ENCODE measurements at places on chromosomes 7 and 10.

- no peak for DNase-seq
Observed at GRCh38 chr7:109582211-109582610, 1012.5 kb downstream of the DNAJB9 start.

GRCh38 chr7:47988496-47989386, 9.3 kb upstream of the HUS1 start:
- no peak for DNase-seq

DNA sequence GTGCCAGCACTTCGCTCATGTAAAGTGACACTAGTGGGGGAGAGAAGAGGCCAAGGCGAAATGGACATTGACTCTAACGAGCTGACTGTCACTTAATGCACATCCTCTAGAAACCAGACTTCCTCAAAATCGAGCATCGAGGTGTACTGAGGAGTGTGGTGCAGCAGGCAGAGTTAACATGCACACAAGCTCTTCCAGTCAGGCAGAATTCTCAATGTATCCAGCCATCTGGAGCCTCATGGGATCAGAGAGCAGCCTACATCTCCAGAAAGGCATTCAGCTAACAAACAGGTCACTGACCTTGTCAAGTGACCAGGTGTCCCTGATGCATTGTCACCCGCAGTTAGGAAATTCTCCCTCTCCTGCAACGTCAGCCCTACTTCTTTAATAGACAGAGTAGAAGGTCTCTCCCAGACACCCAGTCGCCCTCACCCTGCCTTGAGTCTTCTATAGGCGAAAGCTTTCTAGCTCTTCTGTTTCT, 259.8 kb upstream of the AOAH start:
- DNase-seq, result no peak

DNA sequence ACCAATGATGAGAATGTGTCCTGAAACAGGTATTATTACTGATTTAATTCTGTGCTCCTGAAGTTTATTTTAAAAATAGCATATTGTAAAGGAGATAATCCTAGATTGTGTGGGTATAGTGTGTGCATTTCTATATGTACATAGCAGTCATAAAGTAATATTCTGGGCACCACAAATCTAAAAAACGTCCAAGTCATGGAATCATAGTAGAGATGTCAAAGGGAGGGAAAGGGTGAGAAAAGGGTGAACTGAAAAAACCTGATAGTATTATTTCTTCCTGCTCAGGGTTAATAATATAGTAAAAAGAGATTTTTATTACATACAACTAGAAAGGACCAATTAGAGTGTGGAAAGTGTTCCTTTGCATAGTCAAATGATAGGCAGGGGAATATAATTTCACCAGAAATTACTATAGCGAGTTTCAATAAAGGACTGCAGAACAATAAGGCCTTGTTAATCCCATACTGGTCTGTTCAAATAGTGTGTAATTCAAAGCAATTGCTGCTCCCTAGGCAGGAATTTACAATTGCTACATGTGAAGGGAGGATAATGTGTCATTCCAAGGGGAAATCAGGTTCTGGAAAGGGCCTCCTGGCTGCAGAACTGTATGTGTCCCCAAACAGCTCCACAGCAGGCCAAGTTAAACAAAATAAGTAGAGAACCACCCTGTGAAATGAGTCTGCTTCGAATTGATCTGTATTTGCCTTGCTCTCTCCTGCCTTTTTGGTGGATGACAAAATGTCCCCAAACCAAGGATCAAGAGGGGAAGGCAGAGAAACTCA, 42.5 kb upstream of the KMT2E start:
- DNase-seq, result no peak

DNA sequence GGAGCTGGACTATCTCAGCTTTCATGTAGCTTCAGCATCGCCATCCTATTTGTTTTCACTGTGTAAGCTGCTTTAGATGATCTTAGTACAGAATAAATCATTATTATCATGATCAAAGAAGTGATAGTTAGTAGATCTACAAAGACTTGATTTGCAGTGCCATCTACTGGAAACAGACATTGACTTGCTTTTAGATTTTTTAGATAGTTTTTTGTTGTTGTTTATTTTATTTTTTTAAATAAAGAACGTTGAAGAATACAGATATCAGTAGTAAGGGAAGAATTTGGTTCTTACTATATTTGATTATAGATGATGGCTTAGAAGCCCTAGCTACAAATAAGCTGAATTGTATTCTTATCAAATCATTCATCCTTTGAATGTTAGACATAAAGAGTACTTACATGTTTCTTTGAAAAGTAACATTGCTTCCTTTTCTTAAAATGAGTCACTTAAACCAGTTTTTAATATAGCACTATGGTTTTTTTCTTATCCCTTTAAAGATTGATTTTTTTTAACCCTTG, 6.3 kb upstream of the SFMBT2 start:
- no peak for DNase-seq

DNA sequence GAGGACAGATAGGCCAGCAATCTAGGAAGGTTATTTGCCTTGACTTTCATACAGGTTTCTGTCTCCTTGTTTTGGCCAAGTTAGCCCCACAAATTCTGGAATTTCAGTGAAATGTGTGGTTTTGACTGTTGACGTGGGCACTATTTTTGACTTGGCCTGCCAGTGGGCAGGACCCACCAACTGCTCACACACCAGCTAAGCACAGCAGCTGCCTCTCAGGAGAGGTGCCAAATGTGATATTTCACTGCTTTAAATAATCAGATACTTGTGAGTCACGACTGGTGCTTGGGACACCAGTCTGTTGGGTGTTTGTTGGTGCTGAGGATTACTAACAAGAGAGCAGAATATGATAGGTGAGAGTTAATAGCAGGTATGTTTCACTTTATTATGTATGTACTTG, 409.7 kb upstream of the MTPN start:
- DNase-seq, result no peak

GRCh38 chr10:34161777-34162370, 653.2 kb downstream of the PARD3 start:
- DNase-seq, result no peak

DNA sequence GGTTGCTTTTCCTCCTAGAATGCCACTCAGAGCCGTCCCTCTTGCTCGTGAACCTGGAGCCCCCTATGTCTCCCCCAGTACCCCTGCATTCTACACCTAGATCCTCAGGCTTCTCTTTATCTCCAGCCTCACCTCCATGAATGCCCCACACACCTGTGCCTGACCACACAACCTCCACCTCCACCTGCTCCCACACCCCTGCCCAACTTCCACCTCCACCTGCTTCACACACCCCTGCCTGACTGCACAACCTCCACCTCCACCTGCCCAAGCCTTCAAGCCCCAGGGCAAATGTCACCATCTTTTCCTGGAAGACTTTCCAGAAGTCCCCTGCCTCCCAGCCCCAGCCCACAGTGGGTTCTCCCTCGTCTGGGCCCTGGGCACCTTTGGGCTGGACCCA, 6.9 kb upstream of the LFNG start:
- DNase-seq, result no peak

DNA sequence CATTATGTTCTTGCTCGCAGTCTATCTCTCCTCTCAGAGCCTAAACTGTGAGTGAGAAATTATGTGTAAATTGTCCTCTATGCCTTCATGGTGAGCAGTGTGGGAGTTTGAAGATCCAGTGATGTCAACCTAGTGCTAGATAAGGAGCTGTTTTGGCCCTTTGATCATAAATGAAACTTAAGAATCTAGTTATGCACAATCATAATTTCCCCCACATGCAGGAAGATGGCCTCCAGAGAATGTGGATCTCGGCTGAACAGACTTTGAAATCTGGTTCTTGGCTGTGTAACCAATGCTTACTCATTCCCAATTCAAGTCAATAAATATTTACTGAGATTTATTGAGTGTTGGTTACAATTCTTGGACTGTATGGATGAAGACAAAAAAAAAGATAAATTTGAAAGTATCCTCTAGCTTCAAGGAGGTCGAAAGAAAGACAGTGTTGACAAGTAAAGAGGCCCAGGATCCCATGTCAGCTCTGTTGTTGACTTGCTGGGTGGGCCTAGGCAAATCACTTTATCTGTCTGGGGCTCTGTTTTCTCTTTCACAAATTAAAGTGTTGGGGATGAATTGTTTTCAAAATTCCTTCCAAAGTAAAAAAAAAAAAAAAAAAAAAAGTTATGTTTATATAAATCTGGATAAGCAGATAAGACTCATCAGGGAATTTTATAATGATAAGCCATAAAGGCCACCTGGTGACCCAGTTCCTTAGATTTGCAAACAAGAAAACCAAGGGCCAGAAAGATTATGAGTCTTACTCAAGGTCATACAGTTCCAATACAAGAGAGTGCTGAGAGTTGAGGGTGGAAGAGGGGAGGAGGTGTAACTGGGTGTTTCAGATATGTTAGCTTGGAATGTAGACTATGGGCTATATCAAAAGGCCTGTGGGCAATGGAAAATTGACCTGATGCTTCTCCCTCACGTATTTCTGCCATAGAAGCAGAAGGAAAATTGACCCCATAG, 969.9 kb downstream of the KCNMA1 start:
- DNase-seq, result no peak

- DNase-seq, result peak; percentile 94
Observed at GRCh38 chr7:77536413-77537135, 521 bp upstream of the PTPN12 start.

- no peak for DNase-seq
Observed at GRCh38 chr10:25061711-25062449, 45.5 kb downstream of the THNSL1 start.

- no peak for DNase-seq
Observed at GRCh38 chr10:110679486-110680272, 35.5 kb downstream of the RBM20 start.

DNA sequence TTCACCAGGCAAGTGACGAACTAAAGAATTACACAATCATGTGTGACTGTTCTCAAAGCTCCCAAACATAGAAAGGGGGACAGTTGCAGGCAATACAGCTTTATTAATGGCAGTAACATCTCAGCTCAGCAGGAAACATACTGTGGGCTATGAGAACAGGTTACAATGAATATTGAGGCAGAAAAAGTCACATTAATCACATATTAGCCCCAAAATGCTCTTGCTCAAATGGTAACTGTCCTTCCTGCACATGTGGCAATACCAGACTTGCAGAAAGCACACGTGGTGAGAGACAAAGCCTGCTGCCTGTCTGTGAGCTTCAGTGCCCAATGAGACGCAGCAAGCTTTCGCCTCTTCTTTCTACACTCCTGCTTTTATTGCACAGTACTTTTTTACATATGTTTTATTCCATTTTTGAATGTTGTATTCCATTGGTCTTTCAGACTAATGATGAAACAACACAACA, 104.9 kb upstream of the ACBD5 start:
- no peak for DNase-seq

GRCh38 chr7:27906385-27907091, 166.6 kb downstream of the TAX1BP1 start:
- no peak for DNase-seq

DNA sequence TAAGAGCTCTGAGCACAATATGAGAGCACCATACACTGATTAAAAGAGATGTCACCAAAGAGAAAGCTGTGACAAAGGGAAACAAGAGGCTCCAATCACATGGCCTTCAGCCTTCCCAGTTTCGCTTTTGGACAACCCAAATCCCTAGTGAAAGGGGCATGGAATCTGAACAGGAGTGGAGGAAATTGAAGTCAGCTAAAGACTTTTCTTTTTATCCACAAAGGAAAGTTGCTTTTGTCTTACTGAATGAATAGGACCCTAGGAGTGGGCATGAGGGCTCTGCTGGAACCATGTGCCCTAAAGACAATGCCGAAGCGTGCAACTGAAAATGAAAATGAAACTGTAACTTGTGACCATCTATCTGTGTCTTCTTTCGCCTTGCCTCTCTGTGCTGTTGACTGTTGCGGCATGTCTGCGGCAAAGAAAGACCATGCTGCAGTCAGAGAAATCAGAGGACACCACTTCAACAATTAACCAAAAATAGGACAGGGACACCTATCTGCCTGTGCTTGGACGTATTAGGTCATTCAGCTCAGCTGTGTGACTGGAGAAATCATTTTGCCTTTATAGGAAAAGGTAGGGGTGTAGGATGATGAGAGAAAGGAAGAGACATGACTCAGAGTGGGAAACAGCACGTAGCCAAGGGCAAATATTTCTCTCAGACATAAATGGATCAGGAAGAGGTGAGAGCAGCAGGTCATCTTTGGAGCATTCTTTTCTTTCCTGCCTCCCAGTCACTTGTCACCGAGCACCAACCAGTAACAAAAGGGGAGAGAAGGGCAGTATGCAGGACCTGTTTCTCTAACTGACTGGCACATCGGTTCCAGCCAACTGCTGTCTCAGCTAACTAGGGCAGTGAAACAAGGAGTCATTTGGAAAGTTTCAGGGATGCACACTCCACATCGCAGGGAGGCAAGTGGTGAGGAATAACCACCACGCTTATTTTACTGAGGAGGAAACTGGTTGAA, 12.3 kb downstream of the CAV2 start:
- DNase-seq, result no peak

DNA sequence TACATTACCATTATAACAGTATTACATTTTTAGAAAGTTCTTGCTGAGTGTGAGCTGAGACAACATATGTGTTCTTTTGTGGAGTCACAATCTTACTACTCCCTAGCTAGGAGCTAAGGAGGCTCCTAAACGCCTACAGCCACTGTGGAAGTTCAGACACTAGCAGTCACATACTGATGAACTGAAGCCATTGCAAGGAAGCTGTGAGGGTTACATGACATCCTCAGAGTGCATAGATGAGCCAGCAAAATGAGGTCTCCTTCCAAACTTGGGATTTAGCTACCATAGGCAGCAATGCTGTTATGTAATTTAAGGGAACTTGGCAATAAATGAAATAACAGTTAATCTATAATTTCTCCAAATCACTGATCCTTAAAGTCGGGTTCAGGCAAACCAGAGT, 10.8 kb upstream of the ST7 start:
- no peak for DNase-seq

Measured in progenitor cell of endocrine pancreas (in vitro differentiated cells).